Stimulated activated CD8-positive, alpha-beta memory T cell treated with anti-CD3 and anti-CD28 coated beads, Interleukin-2, amount 100 ng/mL, for 1 hour (primary cell): ENCODE measurements at places on chromosomes 3 and 15.

GRCh38 chr3:106176734-106177133 lies 307.9 kb upstream of the CBLB start:
- DNase-seq = peak; percentile 26

DNA sequence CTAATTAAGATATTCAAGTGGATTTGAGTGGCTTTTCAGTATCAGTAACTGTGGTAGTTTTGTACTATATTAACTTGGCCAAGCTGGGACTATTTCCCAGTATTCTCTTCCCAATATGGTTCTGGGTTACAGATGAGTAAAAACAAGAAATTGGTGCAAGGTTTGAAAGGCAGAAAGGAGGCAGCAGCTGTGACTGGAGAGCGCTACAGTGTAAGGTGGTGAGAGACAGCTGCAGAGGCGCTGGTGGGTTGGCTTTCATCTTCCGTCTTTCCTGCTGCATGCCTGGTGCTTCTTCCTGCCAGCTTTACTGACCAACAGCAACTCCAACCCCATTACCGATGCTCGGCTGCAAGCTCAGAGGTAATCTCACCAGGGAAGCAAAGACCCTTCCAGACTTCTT lies 9.8 kb downstream of the DPH3 start:
- DNase-seq = no peak

- no peak for DNase-seq
Observed at GRCh38 chr3:159898147-159898546, 90.5 kb upstream of the IL12A start.

GRCh38 chr3:2837239-2837638 lies 272.9 kb downstream of the IL5RA start:
- DNase-seq = no peak

DNA sequence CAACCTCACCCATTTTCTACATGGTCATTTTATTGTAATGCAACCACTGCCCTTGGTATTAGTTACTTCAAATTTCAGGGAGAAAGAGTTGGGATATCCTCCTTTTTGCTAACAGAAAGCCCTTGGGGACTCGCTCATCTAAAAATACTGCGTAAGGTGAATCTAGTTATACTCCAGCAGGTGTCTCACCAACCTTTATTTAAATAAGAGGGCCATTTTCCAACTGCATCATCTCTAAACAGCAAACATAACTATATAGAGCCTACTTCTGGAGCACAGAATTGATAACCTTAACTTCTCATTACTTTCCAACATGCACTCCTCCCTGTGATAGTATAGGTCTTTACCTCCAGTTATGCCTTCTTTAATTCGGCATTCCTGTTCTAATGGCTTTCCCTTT lies 77.5 kb downstream of the TBL1XR1 start:
- DNase-seq = no peak

GRCh38 chr15:41952013-41952563 lies 20.3 kb downstream of the EHD4 start:
- DNase-seq = no peak

GRCh38 chr15:65901836-65902235 lies 32.5 kb downstream of the RAB11A start:
- DNase-seq = no peak

- DNase-seq = no peak
Observed at GRCh38 chr3:62659660-62660059, 215.6 kb downstream of the CADPS start.

- DNase-seq = no peak
Observed at GRCh38 chr15:98860281-98861041, 147.1 kb downstream of the PGPEP1L start.

DNA sequence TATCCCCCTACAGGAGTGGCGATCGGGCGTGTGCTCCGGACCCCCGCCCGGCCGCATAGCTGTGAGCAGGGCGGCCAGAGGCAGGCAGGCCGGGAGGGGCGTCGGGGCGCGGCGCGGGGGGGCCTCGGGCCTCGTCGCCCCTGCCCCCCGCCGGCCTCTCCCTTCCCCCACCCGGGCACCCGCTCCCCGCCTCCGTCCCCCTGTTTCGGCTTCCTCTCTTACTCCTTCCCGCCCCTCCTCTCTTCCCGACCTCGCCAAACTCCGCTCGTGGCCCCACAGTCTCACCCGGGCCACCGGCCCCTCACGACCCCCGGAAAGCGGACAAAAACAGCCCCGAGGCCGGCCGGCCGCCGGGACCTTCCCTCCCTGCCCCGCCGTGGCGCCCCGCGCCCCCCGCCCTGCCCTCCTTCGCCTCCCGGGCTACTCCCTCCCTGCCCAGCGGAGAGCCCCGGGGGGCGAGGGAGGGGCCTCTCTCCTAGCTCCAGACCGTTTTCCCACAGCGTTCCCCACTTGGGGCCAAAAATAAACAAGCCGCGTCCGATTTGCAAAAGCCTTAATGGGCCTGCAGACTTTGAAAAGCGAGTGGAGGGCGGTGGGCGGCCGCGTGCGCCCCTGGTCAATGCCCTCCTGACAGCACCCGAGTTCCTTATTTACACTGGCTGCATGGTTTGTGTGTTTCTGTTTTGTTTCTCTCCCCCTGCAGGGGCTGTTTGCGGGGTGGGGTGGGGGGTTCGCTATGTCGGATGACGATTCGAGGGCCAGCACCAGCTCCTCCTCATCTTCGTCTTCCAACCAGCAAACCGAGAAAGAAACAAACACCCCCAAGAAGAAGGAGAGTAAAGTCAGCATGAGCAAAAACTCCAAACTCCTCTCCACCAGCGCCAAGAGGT lies 1.0 kb downstream of the UBE2E1 start:
- DNase-seq = no peak

- DNase-seq = no peak
Observed at GRCh38 chr3:35946854-35947515, 307.7 kb downstream of the ARPP21 start.

GRCh38 chr3:120601554-120601953 lies 5.4 kb downstream of the NDUFB4 start:
- no peak for DNase-seq

DNA sequence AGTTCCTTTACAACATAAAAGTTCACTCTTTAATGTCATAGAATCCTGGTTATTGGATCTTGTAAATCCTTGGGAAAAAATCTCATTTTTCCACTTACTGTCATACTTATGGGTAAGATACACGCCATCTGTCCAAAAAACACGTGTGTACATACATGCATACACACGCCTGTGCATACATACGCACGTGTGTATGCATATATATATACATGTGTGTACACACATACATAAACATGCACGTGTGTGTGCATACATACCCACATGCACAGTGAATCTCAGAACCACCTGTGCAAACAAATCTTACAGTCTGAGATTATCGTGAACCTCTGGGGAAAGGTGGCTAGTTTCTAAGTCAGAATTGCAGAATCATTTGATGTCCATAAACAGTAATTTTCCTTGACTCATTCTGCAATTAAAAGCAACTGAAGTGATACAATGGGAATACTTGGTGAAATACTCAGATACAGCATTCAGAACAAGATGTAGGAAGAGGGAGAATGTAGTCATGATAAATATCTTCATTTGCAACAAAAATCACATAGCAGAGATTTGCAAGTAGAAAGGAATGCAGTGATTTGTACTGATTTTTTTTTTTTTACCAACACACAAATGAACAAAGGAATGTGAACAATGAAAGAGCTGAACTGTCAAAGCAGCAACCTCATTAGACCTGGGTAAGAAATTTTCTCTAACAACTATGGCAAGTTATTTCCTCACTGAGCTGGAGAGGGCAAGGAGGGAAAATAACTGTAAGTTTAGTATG lies 160.6 kb upstream of the POU1F1 start:
- no peak for DNase-seq

DNA sequence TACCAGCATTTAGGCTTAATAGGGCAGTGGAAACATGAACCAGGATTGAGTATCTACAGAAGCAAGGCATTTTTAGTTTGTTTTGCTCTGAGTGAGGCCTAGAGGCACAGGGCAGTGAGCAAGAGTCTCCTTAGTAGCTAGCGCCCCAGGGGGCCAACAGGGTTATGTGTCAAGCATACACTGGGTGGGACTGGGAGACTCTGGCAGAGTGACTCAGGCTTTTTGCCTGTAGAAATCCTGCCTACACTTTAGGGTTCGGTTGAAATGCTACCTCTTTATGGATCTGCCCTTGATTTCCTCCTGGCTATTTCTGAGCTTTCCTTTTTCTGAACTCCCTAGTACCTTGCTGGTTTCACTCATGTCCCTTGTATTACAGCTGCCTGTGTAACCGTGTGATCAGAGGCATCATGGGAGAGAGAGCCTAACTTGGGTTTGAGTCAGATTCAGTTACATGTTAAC lies 72.2 kb downstream of the TOP2B start:
- DNase-seq = no peak

GRCh38 chr3:98784666-98785600 lies 21.8 kb downstream of the ST3GAL6 start:
- DNase-seq = no peak

DNA sequence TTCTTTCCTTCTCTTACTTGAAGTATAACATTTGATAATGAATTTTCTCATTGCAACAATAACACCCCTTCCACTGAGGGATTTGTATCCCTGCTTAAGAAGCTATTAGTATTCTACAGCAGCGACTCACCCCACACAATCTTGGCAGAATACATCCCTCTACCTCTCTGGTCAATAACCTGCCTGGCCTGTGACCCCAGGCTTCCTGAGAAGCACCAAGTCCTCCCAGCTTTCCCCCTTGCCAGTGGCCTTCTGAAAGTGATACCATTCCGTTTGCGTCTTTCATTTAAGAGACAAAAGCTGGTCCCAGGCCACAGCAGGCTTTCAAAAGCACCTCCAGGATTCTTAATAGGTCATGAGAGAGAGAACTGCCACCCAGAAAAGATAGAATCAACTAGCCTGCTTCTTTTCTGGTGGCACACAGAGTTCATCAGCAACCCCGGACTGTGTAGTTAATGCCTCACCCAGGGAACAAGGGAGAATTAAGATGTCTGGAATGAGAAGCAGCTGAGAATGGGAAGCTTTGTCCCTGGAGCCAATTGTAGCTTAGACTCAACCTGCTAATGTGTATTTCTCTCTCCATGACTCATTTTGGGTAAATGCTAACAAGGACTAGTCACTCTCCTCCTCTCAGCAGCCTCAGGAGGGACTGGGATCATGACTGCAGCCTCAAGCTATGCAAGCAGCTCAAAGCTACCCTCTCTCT lies 101.0 kb upstream of the CPNE4 start:
- no peak for DNase-seq

GRCh38 chr15:31222773-31223341 lies 103.8 kb upstream of the KLF13 start:
- DNase-seq = no peak

GRCh38 chr3:32319607-32320006 lies 72.0 kb upstream of the CMTM7 start:
- no peak for DNase-seq

DNA sequence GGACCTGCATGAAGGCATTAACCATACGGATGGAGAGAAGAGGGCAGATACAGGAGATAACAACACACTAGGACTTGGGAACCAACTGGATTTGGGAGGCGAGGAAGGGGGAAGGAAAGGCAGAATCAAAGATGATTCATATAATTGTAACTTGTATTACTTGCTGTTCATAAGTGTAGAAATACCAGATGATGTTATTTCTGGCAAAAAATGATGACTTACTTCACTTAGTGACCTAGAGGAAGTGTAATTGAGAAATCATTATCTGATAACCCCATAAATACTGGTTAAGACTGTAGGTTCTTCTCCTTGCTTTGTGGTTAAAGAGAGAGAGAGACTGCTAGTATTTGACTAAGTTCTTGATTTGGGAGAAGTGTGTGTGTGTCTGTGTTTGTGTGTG lies 50.5 kb upstream of the GK5 start:
- no peak for DNase-seq

DNA sequence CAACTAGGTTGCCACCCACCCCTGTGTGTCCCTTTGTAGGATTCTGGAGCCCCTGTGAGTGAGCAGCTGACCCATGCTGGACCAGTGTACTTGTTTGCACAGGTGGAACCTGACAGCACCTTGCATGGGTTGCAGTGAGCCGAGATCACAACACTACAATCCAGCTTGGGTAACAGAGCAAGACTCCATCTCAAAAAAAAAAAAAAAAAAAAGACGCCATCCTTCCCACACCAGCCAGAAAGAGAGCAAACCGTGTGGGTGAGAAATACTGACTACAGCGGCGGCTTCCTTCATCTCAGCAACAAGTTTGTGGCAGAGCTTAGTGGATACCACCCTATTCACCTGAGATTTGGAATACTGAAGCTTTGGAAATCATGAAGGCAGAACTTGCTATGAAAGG lies 746 bp upstream of the CD80 start:
- no peak for DNase-seq

DNA sequence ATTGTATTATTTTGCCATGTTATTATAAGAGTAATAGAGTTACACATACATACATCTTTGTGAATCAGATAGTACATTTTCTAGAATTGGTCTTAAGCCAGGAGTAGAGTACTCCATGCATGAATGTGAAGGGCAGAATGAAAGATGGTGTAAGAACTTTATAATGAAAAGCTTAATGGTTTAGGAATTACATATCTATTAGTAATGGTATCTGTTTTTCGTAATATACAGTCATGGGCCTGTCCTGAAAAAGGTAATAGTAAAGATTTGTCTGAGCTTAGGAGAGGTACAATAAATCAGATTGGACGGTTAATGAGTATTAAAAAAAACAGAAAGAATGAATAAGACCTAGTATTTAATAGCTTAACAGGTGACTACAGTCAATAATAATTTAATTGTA lies 118.2 kb upstream of the PRTG start:
- no peak for DNase-seq

GRCh38 chr15:77901921-77902750 lies 175.4 kb downstream of the TBC1D2B start:
- DNase-seq = no peak

GRCh38 chr15:78969687-78970349 lies 25.0 kb upstream of the CTSH start:
- no peak for DNase-seq

DNA sequence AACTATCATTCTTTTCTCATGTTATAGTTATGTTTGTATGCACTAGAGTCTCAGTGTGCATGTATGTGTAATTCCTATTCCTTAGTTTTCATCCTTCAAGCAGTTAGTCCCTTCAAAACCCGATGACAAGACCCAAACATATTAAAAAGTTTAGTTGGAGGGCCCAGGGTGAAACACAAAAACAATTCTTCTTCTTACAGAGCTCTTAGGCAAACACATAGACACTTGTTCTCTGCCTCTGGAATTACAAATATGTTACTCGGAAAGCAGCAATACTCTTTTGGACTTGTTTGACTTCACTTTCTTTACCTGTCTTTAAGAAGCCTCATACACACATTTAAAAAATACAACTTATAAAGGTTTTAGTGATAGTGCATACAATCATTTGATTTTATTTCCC lies 763 bp upstream of the CNTN6 start:
- no peak for DNase-seq
